ENCODE measurements at places on chromosomes 3 and 15.

GRCh38 chr3:195877136-195877715 is 31.1 kb downstream of the TNK2 start:
- DNase-seq = no peak

- no peak for DNase-seq
Measured at GRCh38 chr15:100055821-100056220, 286.0 kb downstream of the ADAMTS17 start.

DNA sequence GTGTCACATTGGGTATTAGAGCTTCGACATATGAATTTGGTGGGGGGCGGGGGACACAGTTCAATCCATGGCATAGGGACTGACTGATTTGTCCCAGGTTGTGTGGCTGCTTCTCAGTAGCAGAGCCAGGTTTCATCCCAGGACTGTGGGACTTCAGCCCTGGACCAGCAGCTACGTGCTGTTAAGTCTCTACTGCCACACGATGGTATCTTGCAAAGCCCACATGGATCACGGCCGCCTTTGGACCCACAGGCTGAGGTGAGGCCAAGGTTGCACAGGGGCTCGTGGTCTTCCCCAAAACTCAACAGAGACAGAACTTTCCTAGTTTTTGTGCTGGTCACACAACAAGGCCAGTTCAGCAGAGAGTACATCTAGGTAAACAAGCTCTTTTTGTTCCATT is 97.4 kb downstream of the LRRK1 start:
- DNase-seq = no peak

DNA sequence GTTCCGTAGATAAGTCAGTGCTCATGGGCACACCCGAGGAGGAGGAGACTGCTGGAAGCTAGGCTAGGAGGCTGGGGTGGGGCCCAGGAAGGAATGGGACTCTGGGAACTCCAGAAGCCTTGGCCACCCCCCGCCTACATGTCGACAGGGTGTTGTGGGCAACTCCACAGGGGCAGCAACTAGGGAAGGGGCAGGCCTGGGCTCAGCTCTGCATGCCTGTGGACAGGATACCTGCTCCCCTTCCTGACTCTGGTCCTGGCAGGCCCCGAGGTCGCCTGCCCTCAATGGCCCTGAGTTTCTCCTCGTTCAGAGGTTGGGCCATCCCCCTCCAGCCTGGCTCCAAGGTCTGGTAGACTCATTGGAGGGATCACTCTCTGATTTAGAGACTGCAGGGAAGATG is 138.9 kb upstream of the LINGO1 start:
- DNase-seq = no peak

DNA sequence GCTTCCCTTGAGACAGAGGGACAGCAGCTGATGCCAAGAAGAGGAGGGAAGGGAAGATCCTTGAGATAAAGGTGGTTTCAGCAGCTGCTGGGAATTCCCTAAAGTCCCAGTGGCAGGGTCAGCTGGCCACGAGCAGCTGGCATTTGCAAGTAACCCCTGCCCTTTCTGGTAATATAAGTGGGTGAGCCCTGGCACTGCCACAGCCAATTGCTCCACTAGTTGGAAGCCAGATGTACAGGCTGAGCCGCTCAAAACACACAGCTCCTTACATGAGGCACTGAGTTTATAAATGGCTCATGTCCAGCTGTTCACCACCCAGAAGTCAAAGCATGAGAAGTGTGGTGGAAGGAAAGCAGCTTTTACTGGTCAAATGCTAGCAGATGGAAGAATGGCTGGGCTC is 35.4 kb downstream of the PRR20G start:
- DNase-seq = no peak
